ENCODE measurements at places on chromosomes 5 and 9.

DNA sequence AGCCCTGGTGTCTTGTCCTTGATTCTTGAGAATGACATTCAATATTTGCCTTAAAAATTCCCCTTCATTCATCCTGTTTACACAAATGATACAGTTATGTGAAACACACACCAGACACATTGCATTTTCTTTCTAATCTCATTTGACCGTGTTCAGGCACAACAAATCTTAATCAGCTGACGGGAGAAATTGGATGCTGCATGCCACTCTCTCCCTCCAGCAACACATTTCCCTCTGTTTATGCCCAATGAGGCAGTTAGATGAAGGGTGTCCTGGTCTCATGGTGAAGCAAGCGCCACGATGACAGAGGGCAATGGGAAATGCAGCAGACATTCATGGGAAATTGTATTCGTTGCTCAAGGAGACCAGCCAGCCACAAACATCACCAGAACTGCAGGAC lies 3.2 kb upstream of the FGF1 start:
- no peak overlapping the region for H3K27ac ChIP-seq
- no peak overlapping the region for H3K4me3 ChIP-seq
- H3K27me3 ChIP-seq: peaks cover 4% of the 10 kb centered on the region
- H3K4me1 ChIP-seq: peaks cover 37% of the 10 kb centered on the region

GRCh38 chr5:108765647-108766046 lies 17.9 kb downstream of the FER start:
- peaks cover 24% of the 10 kb centered on the region for H3K36me3 ChIP-seq
- H3K27ac ChIP-seq: no peak overlapping the region
- DNase-seq: no peak
- H3K27me3 ChIP-seq: peaks cover 3% of the 10 kb centered on the region

DNA sequence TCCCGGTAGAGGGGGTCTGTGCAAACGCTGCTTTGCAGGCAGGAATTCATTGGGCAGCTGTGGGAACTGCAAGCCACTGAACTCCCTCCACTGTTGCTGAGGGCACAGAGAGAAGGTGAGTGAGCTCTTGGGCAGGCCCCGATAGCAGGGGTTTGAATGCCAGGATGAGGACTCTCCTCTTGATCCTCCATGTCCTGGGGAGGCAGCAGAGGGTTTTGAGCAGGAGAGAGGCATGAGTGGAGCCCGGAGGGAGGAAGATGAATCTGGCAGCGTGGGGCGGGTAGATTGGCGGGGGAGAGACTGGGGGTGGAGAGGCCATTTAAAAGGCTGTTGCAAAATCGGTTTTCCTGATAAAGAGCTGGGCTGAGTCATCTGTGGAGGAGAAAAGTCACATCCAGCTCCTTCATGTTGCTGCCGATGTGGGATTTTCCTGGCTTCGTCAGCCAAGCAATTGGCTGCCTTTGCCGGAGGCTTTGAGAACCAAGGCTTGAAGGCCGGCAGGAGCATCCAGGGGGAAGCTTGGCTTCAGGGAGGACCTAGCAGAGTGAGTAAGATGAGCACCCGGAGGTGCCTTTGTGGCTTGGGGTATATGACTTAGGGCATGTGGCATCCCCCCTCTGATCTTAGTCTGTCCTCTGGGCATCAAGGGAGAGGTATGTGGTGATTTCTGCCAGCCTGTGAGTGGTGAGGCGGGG lies at the start of gene SYNPO:
Gene SYNPO, plus strand, starts transcription at position 350 of the 695 bp plus-strand sequence. CDS start 7,616 bp downstream, outside the sequence.
- H3K27me3 ChIP-seq: peaks cover 5% of the 10 kb centered on the region
- H3K27ac ChIP-seq: peak within 1 kb of the TSS; percentile 36
- no peaks in the 10 kb centered on the region for H3K36me3 ChIP-seq
- H3K4me3 ChIP-seq: no peak within 1 kb of the TSS
- peaks cover 81% of the 10 kb centered on the region for H3K4me1 ChIP-seq
- no peak for DNase-seq

- no peaks in the 10 kb centered on the region for H3K27me3 ChIP-seq
- no peak for DNase-seq
- no peak overlapping the region for H3K27ac ChIP-seq
- H3K36me3 ChIP-seq: no peaks in the 10 kb centered on the region
Measured at GRCh38 chr9:136085815-136086212, 9.3 kb downstream of the NACC2 start.

GRCh38 chr9:27150746-27151406 lies 41.9 kb downstream of the TEK start:
- H3K27ac ChIP-seq: peak overlapping the region; percentile 3
- H3K4me1 ChIP-seq: no peaks in the 10 kb centered on the region
- H3K36me3 ChIP-seq: no peaks in the 10 kb centered on the region
- no peak overlapping the region for H3K4me3 ChIP-seq

DNA sequence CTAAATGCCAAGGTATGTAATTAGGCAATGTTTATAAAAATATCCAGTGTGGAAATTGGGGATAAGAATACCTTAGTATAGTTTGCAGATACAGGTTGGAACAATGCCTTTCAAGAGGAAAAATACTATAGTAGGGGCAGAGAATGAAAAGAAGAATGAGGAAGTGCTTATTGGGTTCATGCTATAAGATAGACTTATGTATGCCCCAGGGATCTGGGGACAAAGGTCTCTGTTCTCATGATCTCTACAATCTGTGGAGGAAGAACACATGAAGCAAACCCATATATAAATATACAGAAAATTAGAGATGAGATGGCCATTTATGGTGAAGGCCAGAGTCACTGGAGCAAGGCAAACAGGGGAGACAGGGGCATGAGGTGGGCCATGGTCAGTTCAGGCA lies 106.5 kb upstream of the DAB2 start:
- H3K4me1 ChIP-seq: peaks cover 6% of the 10 kb centered on the region
- H3K27me3 ChIP-seq: no peaks in the 10 kb centered on the region
- H3K36me3 ChIP-seq: no peaks in the 10 kb centered on the region
- H3K4me3 ChIP-seq: no peak overlapping the region
- no peak for DNase-seq

DNA sequence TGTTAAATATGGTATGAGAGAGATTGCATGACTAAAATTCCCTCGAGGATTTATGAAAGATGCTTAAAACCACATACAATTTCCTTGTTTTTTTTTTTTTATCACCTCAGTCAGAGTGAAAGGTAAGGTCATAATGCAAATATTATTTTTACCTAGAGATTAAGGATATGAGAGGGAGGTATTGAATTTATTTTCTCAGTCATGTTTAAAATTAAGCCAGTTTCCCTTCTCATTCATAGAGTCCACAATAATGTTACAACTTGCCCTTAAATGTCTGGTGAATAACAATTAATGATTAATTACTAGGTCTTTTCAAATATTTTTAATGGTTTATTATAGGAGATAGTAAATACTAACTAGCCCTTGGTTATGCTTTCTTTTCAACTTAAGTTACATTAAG lies 144.9 kb upstream of the HAPLN1 start:
- no peaks in the 10 kb centered on the region for H3K27me3 ChIP-seq
- no peak overlapping the region for H3K27ac ChIP-seq
- no peaks in the 10 kb centered on the region for H3K36me3 ChIP-seq
- no peaks in the 10 kb centered on the region for H3K4me1 ChIP-seq
- DNase-seq: no peak

DNA sequence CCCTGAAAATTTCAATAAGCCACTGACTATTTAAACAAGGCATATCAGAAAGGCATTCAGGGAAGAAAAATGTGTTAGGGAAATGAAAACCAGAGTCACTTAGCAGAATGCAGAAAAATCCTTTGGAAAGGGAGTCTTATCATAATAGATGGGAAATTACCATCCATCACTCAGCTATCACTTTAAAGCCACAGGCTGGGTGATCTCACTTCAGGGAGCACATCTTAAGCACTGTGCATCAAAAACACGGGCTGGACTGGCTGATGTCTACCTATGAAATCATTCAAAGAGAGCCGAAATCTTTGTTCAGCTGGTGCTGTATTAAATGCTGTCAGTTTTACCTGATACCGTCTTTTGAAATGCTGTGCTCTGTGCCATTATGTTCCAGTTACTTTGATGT lies 73.5 kb downstream of the C9orf57 start:
- H3K36me3 ChIP-seq: peaks cover 17% of the 10 kb centered on the region
- H3K4me3 ChIP-seq: no peak overlapping the region
- no peak overlapping the region for H3K27ac ChIP-seq

DNA sequence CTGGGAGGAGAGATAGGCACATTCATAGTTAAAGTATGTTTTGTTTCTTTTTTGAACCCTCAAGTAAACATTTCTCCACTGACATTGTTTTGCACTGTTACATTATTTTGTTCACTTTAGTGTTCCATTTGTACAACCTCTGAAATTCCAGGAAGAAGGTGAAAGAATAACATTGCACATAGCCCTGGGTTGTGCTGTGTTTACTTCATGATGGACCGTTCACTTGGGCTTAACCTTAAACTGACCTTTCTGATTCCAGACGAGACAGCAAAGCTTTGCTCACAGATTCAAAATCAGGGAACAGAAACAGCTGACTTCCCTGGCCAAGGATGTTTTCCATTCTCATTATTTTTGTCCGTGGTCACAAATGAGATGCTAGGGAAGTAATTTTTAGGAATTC lies 42.8 kb upstream of the GDNF start:
- DNase-seq: no peak
- peaks cover 19% of the 10 kb centered on the region for H3K4me1 ChIP-seq
- H3K4me3 ChIP-seq: no peak overlapping the region
- no peak overlapping the region for H3K27ac ChIP-seq
- H3K36me3 ChIP-seq: peaks cover 15% of the 10 kb centered on the region

DNA sequence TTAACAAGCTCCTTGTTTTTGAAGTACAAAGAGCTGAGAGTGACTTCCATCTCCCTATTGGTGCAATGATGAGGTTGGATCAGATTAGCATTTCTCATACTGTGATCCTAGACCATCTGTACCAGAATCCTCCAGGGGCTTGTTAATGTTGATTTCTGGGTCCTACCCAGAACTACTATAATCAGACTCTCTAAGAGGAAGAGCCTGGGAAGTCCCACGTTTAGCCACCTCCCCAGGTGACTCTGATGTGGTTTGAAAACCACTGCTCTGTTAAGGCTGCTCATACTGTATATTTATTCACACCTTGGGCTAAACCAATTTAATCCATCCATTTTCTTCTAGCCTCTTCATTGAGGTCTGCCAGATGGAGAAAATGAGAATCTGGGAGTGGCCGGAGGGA lies 49.6 kb upstream of the SMIM32 start:
- no peak for DNase-seq
- no peaks in the 10 kb centered on the region for H3K36me3 ChIP-seq
- peaks cover 7% of the 10 kb centered on the region for H3K4me1 ChIP-seq
- peaks cover 31% of the 10 kb centered on the region for H3K27me3 ChIP-seq
- no peak overlapping the region for H3K4me3 ChIP-seq

GRCh38 chr5:67089200-67089725 lies 107.3 kb downstream of the CD180 start:
- DNase-seq: no peak
- peaks cover 2% of the 10 kb centered on the region for H3K27me3 ChIP-seq
- H3K36me3 ChIP-seq: peaks cover 6% of the 10 kb centered on the region
- H3K27ac ChIP-seq: no peak overlapping the region
- H3K4me1 ChIP-seq: peaks cover 54% of the 10 kb centered on the region

GRCh38 chr9:126521976-126522590 lies 91.6 kb upstream of the LMX1B start:
- no peak for DNase-seq
- no peak overlapping the region for H3K27ac ChIP-seq
- no peak overlapping the region for H3K4me3 ChIP-seq

- H3K4me1 ChIP-seq: no peaks in the 10 kb centered on the region
- no peak for DNase-seq
- H3K27ac ChIP-seq: no peak overlapping the region
- H3K27me3 ChIP-seq: peaks cover 7% of the 10 kb centered on the region
- H3K36me3 ChIP-seq: peaks cover 8% of the 10 kb centered on the region
- H3K4me3 ChIP-seq: no peak overlapping the region
Measured at GRCh38 chr5:158669275-158669674, 430.4 kb downstream of the EBF1 start.

GRCh38 chr9:128920381-128921058 lies at the start of gene PHYHD1:
Gene PHYHD1 (plus strand): TSS chr9:128920982. CDS start chr9:128922324, 1,342 bp downstream.
- H3K27me3 ChIP-seq: no peaks in the 10 kb centered on the region
- H3K4me3 ChIP-seq: peak within 1 kb of the TSS; percentile 81
- H3K4me1 ChIP-seq: peaks cover 24% of the 10 kb centered on the region
- DNase-seq: no peak
- H3K27ac ChIP-seq: peak within 1 kb of the TSS; percentile 87

GRCh38 chr9:19511694-19512093 lies 102.9 kb downstream of the ACER2 start:
- H3K4me3 ChIP-seq: no peak overlapping the region
- DNase-seq: no peak
- H3K36me3 ChIP-seq: no peaks in the 10 kb centered on the region
- H3K27me3 ChIP-seq: no peaks in the 10 kb centered on the region
- H3K27ac ChIP-seq: no peak overlapping the region
- peaks cover 26% of the 10 kb centered on the region for H3K4me1 ChIP-seq

GRCh38 chr5:151970885-151971284 lies 46.2 kb upstream of the GLRA1 start:
- no peak overlapping the region for H3K27ac ChIP-seq
- H3K4me3 ChIP-seq: no peak overlapping the region
- H3K27me3 ChIP-seq: no peaks in the 10 kb centered on the region
- no peaks in the 10 kb centered on the region for H3K4me1 ChIP-seq

- DNase-seq: no peak
- H3K27me3 ChIP-seq: no peaks in the 10 kb centered on the region
- no peaks in the 10 kb centered on the region for H3K36me3 ChIP-seq
- H3K4me1 ChIP-seq: peaks cover 17% of the 10 kb centered on the region
Measured at GRCh38 chr5:83222906-83223305, 145.6 kb downstream of the XRCC4 start.

- DNase-seq: no peak
- peaks cover 5% of the 10 kb centered on the region for H3K4me1 ChIP-seq
- no peak overlapping the region for H3K4me3 ChIP-seq
- H3K36me3 ChIP-seq: no peaks in the 10 kb centered on the region
- no peaks in the 10 kb centered on the region for H3K27me3 ChIP-seq
Measured at GRCh38 chr5:127671218-127671617, 22.3 kb downstream of the CTXN3 start.

DNA sequence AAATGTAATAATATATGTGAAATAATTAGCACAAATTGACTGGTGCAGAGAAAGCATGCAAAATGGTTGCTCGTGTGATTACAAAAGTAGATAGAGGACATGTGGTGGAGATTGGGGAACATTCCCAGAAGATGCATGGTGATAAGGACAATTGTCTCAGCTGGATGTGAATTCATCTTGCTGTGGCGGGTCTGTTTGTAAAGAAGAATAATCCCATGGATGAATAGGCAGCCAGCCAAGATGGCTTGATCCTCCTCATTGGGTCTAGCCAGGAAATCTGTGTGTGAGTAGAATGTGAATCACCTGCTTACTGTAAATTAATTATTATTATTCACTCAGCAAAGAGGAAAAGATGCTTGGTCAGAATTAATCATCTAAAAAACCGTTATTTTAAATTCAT lies 12.6 kb upstream of the DPYSL3 start:
- no peak overlapping the region for H3K4me3 ChIP-seq
- peaks cover 3% of the 10 kb centered on the region for H3K27me3 ChIP-seq
- H3K27ac ChIP-seq: no peak overlapping the region
- H3K36me3 ChIP-seq: no peaks in the 10 kb centered on the region

GRCh38 chr5:91339063-91339705 lies 43.9 kb downstream of the ARRDC3 start:
- peaks cover 6% of the 10 kb centered on the region for H3K36me3 ChIP-seq
- no peaks in the 10 kb centered on the region for H3K4me1 ChIP-seq
- H3K4me3 ChIP-seq: no peak overlapping the region
- H3K27ac ChIP-seq: no peak overlapping the region
- no peak for DNase-seq
